ENCODE measurements at places on chromosomes 6 and 20.

- DNase-seq, result no peak
Observed at GRCh38 chr20:39904476-39905112, 784.4 kb downstream of the MAFB start.

GRCh38 chr6:33888183-33888582, 84.4 kb upstream of the MLN start:
- DNase-seq, result no peak

DNA sequence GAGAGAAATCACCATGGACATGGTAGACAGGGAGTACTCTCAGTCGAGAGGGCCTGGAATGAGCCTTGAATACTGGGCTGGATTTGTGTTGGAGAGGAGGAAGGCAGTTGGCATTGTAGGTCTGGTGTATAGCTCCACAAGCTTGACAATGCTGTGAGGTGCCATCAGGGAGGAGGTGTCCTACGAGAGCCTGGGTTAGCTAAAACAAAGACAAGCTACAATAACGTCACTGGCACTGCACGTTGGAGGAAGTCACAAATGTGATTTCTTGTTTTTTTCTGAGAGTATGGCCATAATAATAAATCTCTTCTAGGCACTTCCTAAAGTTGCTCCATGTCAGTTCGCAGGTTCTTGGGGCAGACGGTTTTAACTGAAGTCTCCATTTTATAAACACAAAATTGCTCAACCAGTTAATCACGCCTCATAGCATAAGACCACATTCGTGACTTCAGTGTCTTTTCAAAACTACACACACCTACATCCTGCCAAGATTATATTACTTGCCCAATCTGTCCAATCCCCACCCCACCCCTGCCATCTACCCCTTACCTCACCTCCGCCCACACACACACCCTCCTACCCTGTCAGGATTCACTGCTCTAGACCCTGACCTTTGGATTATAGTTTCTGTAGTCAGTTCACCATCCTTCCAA, 4.4 kb upstream of the HLA-DMB start:
- no peak for DNase-seq

GRCh38 chr20:23918101-23918862, 38.7 kb upstream of the CST5 start:
- no peak for DNase-seq

DNA sequence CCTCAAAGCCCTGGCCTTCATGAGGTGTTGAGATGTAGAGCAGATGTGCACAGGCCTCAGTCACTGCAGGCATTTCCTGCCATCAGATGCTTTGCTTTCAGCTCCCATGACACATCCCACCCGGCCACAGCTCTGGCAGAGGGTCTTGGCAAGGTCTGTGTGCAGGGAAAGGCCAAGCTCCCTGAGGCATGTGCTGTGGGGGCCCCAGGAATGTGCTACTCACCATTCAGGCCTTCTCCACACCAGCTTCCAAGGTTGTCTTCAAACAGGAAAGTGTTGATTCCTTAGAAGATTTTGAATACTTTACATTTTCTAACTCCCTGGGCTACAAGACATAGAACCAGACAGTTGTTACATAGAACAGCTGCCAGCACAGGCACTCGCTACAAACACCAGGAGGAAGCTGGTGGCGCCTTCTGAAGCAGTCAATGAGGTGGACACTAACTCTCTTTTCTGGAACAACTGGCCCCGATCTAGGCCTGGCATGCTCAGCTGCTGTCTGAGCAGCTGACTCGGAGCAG, 27.8 kb downstream of the CASS4 start:
- no peak for DNase-seq

DNA sequence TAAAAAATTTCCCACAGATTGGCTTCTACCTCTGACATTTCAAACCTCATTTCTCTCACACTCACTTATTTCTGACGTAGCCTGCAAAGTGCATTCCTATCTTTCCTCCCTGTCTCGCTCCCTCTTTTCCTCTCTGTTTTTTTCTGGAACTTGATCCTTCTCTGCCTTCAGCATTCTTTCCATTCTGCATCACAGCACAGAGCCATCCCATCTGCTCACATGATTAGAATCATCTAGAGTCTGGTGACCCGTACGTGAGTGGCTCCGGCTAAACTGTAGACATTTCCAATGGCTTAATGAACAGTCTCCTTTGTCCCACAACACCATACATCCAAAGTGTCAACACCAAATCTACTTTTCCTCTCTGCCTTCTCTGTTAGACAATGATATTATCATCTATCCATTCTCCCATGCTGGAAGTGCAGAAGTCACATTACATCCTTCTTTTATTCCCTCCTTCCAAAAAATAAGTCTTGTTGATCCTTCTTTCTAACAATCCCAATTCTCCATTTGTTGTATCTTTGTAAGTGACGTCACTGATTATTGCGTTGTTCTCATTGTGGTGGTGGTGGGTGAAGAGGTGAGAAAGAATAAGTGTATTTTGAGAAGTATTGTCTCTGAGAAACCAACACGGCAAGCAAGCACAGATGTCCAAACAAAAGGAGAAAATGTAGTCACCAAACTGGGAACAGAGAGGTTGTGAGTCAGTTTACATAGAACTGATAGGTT, 41.6 kb downstream of the OPRM1 start:
- DNase-seq, result no peak

GRCh38 chr6:10808376-10808775, 30.0 kb downstream of the MAK start:
- no peak for DNase-seq

DNA sequence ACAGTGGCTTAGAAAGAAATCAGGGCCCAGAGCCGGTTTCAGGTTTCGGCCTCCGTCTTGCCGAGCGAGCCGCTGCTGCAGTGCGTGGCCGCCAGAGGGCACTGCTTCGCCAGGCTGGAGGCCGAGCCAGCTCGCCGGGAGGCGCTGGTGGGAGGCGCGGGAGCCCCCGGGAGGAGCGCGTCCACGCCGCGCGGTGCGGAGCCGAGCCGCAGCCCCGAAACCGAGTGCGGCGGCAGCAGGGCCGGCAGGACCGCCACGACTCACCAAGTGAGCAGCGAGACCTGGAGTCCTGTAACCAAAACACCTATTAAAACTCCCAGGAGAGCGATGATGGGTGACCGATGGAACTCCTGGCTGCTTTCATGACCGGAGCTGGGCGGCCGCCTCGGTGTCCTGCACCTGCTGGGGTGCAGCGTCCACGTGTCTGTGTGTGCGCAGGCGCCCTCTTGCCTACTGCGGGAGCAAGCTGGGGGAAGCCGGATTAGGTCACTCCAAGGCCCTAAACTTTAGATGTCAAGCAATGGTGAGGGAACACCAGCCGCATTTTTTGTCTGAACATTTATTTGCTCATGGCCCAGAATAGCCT, 186.9 kb upstream of the UST start:
- DNase-seq, result no peak

DNA sequence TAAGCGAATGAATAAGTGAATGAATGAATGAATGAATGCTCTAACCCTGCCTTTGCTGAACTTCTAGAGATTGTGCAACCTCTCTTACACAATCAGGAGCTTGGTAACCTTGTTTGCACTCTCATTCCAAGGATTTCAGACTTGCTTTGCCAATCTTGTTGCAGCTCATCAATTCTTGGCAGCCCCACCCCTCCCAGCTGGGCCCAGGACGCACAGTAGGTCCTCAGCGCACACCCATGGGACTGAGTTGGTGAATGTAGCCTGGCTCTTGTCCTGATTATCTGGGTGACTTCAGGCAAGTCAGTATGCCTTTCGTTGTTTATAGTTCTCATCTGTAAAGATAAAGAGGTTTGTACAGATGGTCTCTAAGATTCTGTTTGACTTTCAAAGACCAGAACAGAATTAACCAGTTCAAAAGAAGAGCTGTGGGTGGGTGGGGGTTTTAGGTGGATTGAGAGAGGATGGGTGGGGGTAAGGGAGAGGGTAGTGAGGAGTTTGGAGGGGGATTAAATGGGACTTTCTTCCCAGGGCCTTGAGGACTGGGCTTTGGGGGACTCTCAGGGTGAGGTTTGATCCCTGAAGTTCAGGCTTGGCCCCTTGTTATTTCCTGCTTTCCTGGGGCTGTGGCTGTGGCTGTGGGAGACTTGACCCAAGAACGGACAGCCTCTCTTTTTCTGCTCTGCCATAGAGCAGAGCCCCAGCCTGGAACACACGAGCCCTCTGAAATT, 33.2 kb downstream of the VEGFA start:
- DNase-seq, result no peak

DNA sequence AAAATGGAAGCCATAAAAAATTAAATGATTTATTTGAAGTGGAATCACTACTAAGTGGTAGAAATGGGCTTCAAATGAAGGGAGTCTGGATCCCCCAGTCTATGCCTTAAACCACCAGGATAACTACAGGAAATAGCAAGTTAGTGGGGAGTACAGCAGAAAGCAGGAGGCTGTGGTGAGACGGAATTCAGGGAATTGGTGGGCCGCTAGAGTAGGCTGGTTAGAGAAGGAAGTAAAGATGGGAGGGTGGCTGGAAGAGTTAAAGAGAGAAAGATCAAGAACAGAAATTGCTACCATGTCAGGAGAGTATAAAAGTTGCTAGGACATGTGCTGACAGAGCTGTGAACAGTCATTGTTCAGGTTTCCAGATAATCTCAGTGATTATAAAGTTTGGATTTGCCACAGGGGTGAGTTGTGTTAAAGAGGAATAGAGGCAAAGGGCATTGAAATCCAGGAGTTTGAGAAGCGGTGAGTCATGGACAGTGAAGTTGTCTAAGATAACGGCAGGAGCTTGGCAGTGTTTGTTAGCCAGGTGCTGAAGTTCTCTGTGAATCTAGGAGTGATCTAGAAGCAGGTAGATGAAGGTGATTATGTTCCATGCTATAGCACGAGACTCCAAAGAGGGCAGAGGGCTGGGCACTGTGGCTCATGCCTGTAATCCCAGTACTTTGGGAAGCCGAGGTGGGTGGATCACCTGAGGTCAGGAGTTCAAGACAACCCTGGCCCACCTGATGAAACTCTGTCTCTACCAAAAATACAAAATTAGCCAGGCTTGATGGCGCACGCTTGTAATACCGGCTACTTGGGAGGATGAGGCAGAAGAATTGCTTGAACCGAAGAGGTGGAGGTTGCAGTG, 13.7 kb upstream of the HINT3 start:
- DNase-seq, result no peak

DNA sequence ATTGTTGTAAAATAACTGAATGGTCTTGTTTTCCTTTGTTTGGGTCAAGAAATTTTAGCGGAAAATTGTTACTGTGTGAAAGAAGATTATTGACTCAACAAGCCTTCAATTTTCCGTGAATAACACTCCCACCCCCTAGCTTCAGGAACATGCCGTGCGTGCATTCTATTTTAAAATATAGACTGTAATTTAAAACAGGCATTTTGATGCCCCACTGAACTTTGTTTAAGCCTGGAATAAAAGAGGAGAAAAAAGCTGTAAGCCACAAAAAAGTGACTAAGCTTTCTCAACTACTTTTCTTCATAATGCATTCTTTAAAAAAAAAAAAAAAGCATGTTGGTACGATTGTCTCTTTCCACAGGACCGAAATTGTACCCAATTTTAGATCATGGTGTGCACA, 166.0 kb downstream of the ARID1B start:
- no peak for DNase-seq

- DNase-seq, result no peak
Observed at GRCh38 chr20:59832406-59833363, 100.8 kb downstream of the SYCP2 start.

DNA sequence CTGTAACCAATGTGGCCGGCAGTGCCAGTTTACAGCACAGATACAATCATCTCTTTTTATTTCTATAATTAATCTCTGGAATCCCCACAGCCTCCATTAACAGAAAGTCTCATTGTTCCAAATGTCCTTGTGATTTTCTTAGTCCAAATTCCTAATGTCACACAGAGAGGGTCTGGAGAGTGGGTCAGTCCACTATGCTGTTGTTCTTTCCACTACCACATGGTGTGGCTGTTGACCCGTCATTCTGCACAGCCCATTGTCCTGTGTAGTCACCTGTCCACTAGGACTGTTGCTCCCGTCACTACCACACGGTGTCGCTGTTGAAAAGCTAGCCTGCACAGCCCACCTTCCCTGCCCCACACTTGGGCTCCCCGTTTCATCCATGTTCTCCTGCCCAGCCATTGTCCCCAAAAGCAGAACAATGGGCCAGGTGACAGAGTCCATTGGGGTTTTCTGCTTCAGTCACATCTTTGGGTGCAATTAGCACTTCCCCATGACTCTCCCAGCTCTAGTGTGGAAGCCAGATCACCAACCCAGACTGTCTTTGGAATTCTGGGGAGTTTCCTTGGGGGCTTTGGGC, 8.6 kb upstream of the LBP start:
- no peak for DNase-seq

DNA sequence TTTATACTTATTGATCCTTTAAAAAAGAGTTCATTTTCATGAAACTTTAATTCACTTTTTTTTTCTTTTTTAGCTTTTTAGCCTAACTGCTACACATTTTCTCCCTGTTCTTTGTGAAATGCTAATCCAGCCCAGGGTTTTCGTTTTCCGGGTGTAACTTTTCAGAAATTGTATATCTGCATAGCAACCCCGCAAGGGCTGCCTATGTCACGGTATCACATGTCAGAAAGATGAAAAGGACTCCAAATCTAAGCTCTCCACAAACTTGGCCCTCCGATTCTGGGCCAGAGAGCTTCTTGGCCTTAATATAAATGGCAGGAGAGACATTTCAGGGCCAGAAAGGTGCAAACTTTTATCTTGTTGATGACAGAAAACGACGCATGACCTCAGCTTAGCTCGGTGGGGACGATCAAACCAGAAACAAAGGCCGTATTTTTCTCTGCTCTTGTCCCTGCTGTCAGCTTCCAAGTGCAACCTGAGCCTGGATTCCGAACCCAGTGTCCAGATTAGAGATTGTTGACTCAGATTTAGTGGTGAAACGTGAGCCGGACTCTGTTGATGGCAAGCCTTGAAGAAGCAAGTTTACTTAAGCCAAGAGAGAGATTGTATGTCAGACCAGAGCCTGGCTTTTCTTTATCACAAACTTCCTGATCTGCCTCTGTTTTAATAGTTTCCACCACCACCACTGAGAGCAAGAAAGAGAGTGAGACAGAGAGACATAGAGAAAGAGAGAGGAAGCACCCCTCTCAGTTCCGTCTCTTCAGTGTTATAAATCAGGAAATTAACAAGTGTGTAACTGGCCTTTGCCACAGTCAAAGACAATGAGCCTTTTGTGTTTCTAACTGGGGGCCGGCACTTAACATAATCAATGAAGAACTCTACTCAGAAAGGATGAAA, 157.8 kb downstream of the SCML4 start:
- DNase-seq, result no peak

- no peak for DNase-seq
Observed at GRCh38 chr6:94272327-94272726, 853.0 kb upstream of the EPHA7 start.

GRCh38 chr6:74114428-74114827, 418.4 kb downstream of the CD109 start:
- DNase-seq, result no peak

GRCh38 chr6:4928426-4928825, 75.4 kb downstream of the RPP40 start:
- no peak for DNase-seq

- no peak for DNase-seq
Observed at GRCh38 chr6:31345026-31345730, 11.8 kb downstream of the HLA-B start.

- DNase-seq, result no peak
Observed at GRCh38 chr6:124661097-124661661, 301.1 kb upstream of the RNF217 start.

GRCh38 chr6:74269600-74269858, 573.5 kb downstream of the CD109 start:
- DNase-seq, result no peak

- no peak for DNase-seq
Observed at GRCh38 chr20:12411246-12411940, 493.7 kb downstream of the BTBD3 start.
